ENCODE measurements at places on chromosomes 6 and 20.

GRCh38 chr6:169454204-169454871 is 200.7 kb upstream of the THBS2 start:
- H3K4me3 ChIP-seq: no peak overlapping the region
- no peak for DNase-seq
- no peaks in the 10 kb centered on the region for H3K27me3 ChIP-seq
- peaks cover 6% of the 10 kb centered on the region for H3K36me3 ChIP-seq
- peaks cover 12% of the 10 kb centered on the region for H3K4me1 ChIP-seq

- H3K27me3 ChIP-seq: no peaks in the 10 kb centered on the region
- peaks cover 3% of the 10 kb centered on the region for H3K4me1 ChIP-seq
- DNase-seq: no peak
- no peak overlapping the region for H3K4me3 ChIP-seq
Measured at GRCh38 chr6:47116086-47116485, 74.0 kb upstream of the ADGRF1 start.

- H3K4me1 ChIP-seq: no peaks in the 10 kb centered on the region
- H3K36me3 ChIP-seq: no peaks in the 10 kb centered on the region
- H3K4me3 ChIP-seq: no peak overlapping the region
Measured at GRCh38 chr6:119215885-119216590, 133.5 kb downstream of the MAN1A1 start.

- no peak overlapping the region for H3K4me3 ChIP-seq
- peaks cover 13% of the 10 kb centered on the region for H3K36me3 ChIP-seq
- H3K27ac ChIP-seq: no peak overlapping the region
- H3K27me3 ChIP-seq: no peaks in the 10 kb centered on the region
Measured at GRCh38 chr6:158290040-158290439, 22.2 kb upstream of the TULP4 start.

DNA sequence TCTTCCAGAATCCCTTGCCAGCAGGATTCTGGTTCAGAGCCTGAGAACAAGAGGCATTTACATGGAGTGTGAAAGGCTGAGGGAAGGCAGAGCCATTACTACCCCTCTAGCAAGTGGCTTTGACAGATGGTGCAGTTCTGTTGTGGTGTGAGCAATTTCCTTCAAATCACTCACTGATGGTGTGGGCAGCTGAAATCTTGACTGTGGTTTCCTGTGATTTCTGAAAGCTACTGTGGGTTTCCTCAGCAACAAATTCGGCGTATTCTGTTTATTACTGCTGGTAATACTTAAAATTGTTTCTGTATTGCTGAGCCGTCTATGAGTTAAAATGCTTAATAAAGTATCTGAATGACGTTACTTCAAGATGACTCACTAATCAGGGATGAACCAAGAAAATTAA is 181.5 kb upstream of the TCF21 start:
- no peaks in the 10 kb centered on the region for H3K27me3 ChIP-seq
- H3K4me3 ChIP-seq: no peak overlapping the region
- H3K27ac ChIP-seq: no peak overlapping the region
- no peak for DNase-seq
- H3K4me1 ChIP-seq: no peaks in the 10 kb centered on the region

DNA sequence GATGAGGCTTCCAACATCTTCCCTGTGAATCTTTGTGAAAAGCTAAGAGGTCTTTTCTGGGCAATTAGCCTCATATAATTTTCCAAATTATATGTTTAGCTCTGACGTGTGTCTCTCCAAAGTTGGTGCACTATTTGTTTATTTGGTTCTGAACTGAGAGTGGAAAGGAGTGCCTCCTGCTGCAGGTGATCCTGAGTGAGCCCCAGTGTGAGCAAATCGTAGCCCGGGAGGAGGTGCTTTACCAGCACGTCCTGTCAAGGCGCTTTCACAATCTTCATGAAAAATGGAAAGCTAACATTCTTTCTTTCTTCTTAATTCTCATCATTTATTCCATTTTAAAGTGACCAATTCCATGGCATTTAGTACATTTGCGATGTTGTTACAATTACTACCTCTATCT is 231.9 kb downstream of the BMP2 start:
- no peaks in the 10 kb centered on the region for H3K4me1 ChIP-seq
- no peak overlapping the region for H3K27ac ChIP-seq
- H3K27me3 ChIP-seq: no peaks in the 10 kb centered on the region
- no peaks in the 10 kb centered on the region for H3K36me3 ChIP-seq

GRCh38 chr6:131251590-131252199 is 116.4 kb downstream of the AKAP7 start:
- DNase-seq: no peak
- no peaks in the 10 kb centered on the region for H3K36me3 ChIP-seq
- H3K4me3 ChIP-seq: no peak overlapping the region
- H3K27me3 ChIP-seq: no peaks in the 10 kb centered on the region
- no peak overlapping the region for H3K27ac ChIP-seq

DNA sequence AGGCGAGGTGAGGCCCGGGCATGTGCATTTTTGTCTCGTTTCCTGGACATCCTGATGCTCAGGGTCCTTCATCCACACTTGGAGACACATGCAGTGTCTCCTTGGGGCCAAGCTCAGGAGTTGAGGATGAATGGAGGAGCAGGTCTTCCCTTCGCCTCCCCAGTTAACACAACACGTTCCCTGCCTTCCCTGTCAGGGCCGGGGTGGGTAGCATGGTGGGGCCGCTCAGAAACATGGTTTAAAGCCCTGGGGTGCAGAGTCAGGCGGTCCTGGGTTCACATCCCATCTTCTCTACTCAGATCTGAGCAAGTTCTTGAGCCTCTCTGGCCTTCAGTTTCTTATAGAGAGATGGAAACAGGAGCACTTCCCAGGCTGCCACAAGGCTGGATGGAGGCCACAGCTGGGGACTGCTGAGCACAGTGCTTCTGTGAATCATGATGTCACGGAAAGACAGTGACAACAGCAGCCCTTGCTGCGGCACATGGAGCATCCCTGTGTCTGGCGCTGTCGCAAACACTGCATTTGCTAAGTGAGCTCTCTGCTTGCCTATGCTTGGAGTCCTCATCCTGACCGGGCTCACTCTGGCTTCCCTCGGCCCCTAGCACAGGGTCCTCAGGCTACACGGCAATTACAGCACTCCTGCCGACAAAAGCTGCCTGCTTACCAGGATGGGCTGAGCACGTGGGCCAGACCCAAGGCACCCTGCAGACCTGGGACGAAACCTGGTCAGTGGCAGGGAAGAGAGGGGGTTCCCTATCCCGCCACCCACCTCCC is 45.6 kb upstream of the STX16 start:
- no peak overlapping the region for H3K4me3 ChIP-seq
- H3K36me3 ChIP-seq: no peaks in the 10 kb centered on the region
- H3K27me3 ChIP-seq: no peaks in the 10 kb centered on the region
- no peak overlapping the region for H3K27ac ChIP-seq
- no peak for DNase-seq
- peaks cover 3% of the 10 kb centered on the region for H3K4me1 ChIP-seq

- no peak for DNase-seq
- peaks cover 75% of the 10 kb centered on the region for H3K4me1 ChIP-seq
- no peaks in the 10 kb centered on the region for H3K36me3 ChIP-seq
Measured at GRCh38 chr20:62918831-62919230, 7.5 kb downstream of the DIDO1 start.

GRCh38 chr6:128149796-128150195 is 248.9 kb upstream of the THEMIS start:
- no peaks in the 10 kb centered on the region for H3K36me3 ChIP-seq
- no peaks in the 10 kb centered on the region for H3K27me3 ChIP-seq
- H3K4me3 ChIP-seq: no peak overlapping the region
- H3K27ac ChIP-seq: no peak overlapping the region
- no peak for DNase-seq

GRCh38 chr6:42179945-42180313 is 6.8 kb downstream of the GUCA1A start:
- no peak overlapping the region for H3K27ac ChIP-seq
- H3K36me3 ChIP-seq: no peaks in the 10 kb centered on the region
- peak overlapping the region; percentile 25 for H3K4me3 ChIP-seq
- no peak for DNase-seq
- no peaks in the 10 kb centered on the region for H3K27me3 ChIP-seq

DNA sequence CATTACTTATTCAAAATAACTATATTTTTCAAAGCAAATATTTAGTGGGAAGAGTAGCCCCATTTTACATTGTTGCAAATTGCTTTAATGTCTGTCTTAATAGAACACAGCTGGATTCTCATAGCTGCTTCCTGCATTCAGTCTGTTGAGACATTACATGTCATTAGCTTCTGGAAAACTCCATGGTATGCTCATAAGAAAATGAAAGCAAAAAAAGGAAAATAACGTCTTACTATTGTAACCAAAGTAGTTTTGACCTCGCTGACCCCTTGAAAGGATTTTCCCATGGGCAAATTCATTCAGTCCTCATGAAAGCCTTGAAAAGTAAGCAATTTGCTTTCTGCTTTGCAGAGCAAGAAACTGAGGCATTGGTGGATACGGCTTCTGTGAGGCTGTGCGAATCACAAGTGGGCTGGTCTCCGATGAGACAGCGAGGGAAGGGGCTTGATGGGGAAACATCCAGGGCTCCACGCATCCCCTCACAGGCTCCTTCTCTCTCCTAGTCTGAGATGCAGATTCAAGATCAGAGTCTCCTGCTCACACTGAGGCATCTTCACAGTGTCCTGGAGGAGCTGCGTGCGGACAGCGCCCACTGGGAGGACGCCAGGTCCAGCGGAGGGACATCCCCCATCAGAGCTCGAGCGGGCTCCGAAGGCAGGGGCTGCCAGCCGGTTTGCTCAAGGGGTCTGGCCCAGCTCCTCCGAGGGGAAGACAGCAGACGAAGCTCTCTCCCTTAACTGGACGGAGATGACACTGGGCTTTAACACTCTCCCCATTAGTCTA is 3.3 kb downstream of the C20orf202 start:
- H3K27ac ChIP-seq: no peak overlapping the region
- DNase-seq: no peak
- H3K36me3 ChIP-seq: no peaks in the 10 kb centered on the region
- peaks cover 37% of the 10 kb centered on the region for H3K27me3 ChIP-seq

DNA sequence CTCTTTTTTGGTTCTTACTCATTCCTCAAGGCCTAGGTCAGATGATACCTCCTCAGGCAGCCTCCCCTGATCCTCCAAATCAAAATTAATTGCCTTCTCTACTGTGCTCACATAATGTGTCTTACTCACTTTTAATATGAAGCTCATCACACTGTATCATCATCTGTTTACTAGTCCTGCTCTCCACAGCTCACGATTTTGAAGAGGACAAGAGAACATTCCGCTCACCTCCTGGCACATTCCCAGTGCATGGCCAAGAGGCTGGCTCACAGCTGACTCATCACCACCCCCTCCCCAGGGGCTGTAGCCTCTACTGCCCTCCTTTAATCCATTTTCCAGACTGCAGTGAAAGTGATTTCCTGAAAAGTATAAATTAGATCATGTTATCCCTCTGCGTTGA is 133.1 kb downstream of the ALDH8A1 start:
- no peak for DNase-seq
- no peaks in the 10 kb centered on the region for H3K36me3 ChIP-seq
- H3K4me3 ChIP-seq: no peak overlapping the region
- H3K4me1 ChIP-seq: no peaks in the 10 kb centered on the region
- H3K27me3 ChIP-seq: no peaks in the 10 kb centered on the region

- H3K36me3 ChIP-seq: peaks cover 4% of the 10 kb centered on the region
- H3K27ac ChIP-seq: no peak overlapping the region
- no peaks in the 10 kb centered on the region for H3K4me1 ChIP-seq
- DNase-seq: no peak
- H3K4me3 ChIP-seq: no peak overlapping the region
Measured at GRCh38 chr6:170122651-170123050, 168.2 kb downstream of the DLL1 start.

DNA sequence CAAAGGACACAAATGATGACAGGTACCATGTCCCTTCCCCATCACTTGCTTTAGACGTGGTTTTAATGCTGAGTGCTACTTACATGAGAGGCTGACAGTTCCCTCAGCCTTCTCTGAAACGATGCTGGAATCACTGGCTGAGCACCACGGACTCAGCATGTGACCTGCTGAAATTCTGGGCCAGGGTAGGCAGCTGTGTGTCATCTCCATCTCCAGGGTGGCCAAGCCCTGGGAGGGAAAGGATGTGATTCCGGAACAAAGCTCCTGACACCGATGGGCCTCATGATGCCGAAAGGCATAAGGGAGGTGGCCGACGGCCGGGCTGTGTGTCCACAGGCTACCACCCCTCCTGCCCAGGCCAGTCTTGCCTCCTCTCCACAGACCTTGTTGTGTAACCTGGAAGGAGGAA is 184.3 kb upstream of the CST7 start:
- no peak for DNase-seq
- no peaks in the 10 kb centered on the region for H3K36me3 ChIP-seq
- no peak overlapping the region for H3K27ac ChIP-seq
- peaks cover 36% of the 10 kb centered on the region for H3K27me3 ChIP-seq
- H3K4me1 ChIP-seq: no peaks in the 10 kb centered on the region

- H3K27ac ChIP-seq: peak overlapping the region; percentile 52
- H3K4me3 ChIP-seq: no peak overlapping the region
- no peaks in the 10 kb centered on the region for H3K27me3 ChIP-seq
- no peak for DNase-seq
- H3K4me1 ChIP-seq: no peaks in the 10 kb centered on the region
- H3K36me3 ChIP-seq: peaks cover 1% of the 10 kb centered on the region
Measured at GRCh38 chr6:109349419-109349987, 32.8 kb downstream of the CD164 start.

DNA sequence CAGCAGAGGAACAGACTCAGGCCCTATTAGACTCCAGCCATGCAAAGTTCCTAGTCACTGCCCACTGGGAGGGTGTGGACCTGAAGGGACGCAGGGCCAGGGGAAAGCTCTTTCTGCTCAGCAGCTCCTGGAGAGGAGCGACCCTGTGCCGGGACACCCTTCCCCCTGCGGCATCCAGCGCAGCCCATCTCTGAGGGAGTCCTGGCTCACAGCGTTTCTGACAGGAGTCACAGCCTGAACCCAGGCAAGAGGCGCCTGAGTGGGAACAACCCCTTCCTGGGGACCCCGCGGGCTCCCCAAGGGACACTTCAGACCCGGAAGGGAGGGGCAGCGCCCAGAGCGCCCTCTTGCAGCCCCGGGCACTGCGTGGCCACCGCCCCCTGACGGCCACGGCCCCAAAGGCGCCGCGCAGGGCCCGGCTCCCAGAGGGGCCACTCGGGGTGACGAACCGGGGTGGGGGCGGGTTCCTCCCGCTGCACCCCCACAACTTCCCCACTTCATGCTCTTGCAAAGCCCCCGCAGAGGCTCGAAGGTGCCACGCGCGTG is 862 bp downstream of the UCKL1 start:
- peaks cover 17% of the 10 kb centered on the region for H3K4me1 ChIP-seq
- peak overlapping the region; percentile 88 for H3K4me3 ChIP-seq
- no peak overlapping the region for H3K27ac ChIP-seq
- no peaks in the 10 kb centered on the region for H3K36me3 ChIP-seq
- peak; percentile 36 for DNase-seq
- H3K27me3 ChIP-seq: no peaks in the 10 kb centered on the region

GRCh38 chr20:37615340-37616109 is 78.3 kb upstream of the CTNNBL1 start:
- H3K4me1 ChIP-seq: peaks cover 2% of the 10 kb centered on the region
- H3K27ac ChIP-seq: no peak overlapping the region
- no peaks in the 10 kb centered on the region for H3K36me3 ChIP-seq
- H3K27me3 ChIP-seq: peaks cover 42% of the 10 kb centered on the region

GRCh38 chr6:88513471-88513870 is 347.3 kb upstream of the CNR1 start:
- no peaks in the 10 kb centered on the region for H3K36me3 ChIP-seq
- H3K27me3 ChIP-seq: no peaks in the 10 kb centered on the region
- no peak for DNase-seq
- no peak overlapping the region for H3K27ac ChIP-seq
- no peaks in the 10 kb centered on the region for H3K4me1 ChIP-seq

- no peak overlapping the region for H3K4me3 ChIP-seq
- peaks cover 5% of the 10 kb centered on the region for H3K4me1 ChIP-seq
- no peak for DNase-seq
- no peak overlapping the region for H3K27ac ChIP-seq
- peaks cover 42% of the 10 kb centered on the region for H3K27me3 ChIP-seq
Measured at GRCh38 chr6:99867026-99867425, 127.0 kb downstream of the MCHR2 start.

GRCh38 chr6:25534942-25535631 is 116.9 kb upstream of the SCGN start:
- H3K27ac ChIP-seq: no peak overlapping the region

Measured in neural crest cell (in vitro differentiated cells).